ENCODE measurements at places on chromosomes 13 and 19. TPM values are rescaled to one million over a fixed set of nuclear protein-coding genes. Genes with fewer than 3 reads are reported as not detected.

DNA sequence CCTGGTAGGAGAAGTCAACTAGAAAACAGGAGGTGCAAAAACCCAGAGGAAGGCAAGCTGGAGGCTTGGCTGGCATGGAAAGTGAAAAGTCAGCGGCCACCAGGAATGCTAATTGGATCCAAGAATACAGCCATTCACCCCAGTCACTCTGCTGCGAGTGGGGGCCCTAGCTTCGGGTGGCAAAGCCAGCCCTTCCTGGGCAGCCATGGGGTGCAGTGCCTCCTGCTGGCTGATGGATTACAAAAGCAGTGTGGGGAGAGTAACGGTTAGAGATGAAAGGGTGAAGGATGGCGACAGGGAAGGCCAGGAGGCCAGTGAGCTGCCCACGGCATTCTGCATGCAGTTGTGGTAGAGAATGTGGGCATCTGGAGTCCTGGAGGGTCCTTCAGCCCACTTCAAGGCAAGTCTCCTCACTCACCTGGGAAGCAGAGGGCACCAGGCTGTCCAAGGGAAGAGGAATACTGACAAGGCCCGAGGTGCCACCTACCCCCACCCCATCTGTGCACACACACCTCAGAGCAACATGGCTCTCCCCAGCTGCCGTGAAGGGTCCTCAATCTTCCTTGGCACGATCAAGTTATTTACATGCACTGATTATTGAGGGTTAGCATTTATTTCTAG lies 20.3 kb upstream of the EPHX3 start:
- no peak for DNase-seq

DNA sequence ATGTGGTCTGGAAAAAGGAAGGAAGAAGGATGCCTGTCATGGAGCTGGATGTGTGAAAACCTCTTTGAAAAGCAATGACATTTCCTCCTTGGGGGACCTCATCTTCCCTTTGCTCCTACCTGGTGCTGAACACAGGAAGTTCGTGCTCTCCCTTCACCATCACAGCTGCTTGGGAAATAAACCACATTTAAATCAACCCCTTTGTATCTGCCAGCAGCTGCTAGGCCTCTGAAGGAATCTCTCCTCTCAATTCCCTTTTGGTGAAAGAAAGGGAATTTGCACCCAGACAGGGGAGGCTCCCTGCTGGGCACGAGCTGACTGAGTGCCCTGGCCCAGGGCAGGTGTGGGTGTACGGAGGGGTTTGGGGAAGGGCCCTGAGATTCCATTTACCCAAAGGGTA lies 437.7 kb downstream of the TSHZ3 start:
- DNase-seq = no peak

DNA sequence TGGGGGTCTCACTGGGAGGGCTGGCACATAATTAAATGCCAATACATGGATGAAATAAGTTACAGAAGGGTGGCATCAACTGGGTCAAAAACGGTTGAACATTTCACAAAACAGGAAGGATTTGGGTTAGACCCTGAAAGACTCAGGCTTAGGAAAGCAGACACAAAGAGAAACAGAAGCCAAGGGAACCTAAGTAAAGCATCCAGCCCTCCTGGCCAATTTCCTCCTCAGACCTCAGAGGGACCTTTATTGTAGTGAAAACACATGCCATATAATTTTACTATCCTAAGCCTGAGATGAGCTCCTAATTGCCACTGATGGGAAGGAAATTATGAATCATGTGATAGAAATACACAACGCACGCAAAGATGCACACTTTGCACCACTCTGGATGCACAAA lies 12.1 kb upstream of the CEACAM3 start:
- DNase-seq = peak; percentile 41

- DNase-seq = no peak
Measured at GRCh38 chr13:101454767-101455166, 2.3 kb downstream of the ITGBL1 start.

ZNF649 gene
- total RNA-seq = 7.5 TPM

DNA sequence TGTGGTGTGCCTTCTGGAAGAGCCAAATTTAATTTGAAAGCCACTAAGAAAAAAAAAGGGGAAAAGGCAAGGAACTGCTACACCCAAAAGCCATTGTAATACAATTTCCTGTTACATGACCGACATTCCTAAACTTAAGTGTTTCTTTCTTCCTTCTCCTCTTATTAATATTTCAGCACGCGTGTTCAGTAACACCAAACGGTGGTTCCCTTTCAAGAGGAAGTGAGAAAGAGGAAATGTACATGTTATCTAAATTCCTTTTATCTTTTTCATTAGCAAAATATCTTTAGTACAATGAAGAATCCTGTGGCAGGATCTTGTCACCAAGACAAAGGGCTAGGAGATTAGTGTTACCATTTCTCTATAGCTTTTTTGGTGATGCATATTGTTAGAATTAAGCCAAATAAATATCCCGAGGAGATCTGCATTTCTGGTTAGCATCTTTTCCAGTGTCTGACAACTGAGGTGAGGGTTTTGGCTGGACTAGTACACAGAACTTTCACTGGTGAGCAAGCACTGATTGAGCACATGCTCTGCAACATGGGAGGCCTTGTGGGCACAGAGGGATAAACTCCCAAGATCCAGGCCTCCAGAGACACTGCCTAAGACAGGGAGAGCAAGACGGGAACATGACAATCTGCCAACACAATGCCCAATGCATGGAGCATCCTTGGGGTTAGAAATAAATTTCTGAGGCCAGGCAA lies 22.1 kb downstream of the LATS2 start:
- peak; percentile 38 for DNase-seq

GRCh38 chr19:45140144-45140503 lies 20.7 kb downstream of the NKPD1 start:
- DNase-seq = no peak

DNA sequence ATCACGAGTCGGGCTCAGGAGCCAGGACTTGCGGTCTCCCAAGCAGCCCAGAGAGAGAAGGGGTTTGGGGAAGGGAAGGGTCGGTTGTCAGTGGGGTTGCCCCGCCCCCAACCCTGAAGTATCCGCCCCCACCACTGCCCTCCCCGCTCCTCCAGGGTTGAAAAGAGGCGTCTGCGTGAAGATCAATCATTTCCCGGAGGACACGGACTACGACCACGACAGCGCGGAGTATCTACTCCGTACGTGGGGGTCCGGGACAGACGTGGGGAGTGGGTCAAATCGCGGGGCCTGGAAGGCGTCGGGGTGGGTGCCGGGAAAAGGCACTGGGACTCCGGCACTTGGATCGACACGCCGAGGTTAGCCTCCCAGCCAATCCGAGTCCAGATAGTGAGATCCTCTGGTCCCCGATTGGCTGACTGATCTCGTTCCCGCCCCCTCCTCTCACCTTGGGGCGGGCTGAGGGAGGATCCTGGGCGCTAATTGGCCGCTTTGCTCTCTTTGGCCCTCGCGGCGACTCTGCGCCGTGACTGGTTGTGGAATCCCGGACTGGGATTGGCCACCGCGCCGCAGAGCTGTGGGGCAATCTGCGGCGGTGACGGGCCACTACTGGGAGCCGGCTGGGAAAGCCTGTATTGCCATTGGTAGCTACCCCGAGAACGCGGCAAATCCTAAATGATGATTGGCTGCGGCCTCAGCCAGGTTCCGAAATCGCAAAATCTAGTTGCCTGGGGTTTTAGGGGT lies 13.3 kb upstream of the CACNG6 start:
- no peak for DNase-seq

PPFIA3 gene
- 3.5 TPM for total RNA-seq

TMEM255B gene
- total RNA-seq = 0.54 TPM

GRCh38 chr13:102097708-102098107 lies 304.1 kb downstream of the FGF14 start:
- DNase-seq = no peak

MCF2L gene
- total RNA-seq = 3.2 TPM

GRCh38 chr19:738509-739128 lies 12.3 kb upstream of the MISP start:
- DNase-seq = no peak

LYL1 gene
- total RNA-seq = 305 TPM

NXNL1 gene
- total RNA-seq = not detected

DNA sequence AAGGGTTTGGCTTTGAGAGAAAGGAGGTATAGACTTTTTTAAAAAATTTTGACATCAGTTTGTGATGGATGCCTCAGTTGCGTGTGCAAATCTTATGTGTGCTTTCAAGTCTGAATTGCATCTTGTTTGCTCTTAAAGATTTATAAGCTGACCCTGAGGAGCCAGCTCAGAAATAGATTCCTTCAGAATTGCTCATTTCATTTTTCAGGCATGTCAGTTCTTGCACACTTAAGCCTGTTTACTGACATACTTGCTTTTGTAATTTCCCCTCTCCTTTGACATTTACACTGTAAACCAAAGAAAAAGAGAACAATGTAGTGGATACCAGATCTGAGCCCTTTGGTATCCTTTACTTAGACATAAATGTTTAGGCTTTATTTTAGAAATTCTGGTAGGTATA lies 87.6 kb downstream of the RNF17 start:
- no peak for DNase-seq

GRCh38 chr13:20222553-20222952 lies 9.6 kb downstream of the GJB6 start:
- DNase-seq = no peak

IFT88 gene
- total RNA-seq = 7.0 TPM

DNA sequence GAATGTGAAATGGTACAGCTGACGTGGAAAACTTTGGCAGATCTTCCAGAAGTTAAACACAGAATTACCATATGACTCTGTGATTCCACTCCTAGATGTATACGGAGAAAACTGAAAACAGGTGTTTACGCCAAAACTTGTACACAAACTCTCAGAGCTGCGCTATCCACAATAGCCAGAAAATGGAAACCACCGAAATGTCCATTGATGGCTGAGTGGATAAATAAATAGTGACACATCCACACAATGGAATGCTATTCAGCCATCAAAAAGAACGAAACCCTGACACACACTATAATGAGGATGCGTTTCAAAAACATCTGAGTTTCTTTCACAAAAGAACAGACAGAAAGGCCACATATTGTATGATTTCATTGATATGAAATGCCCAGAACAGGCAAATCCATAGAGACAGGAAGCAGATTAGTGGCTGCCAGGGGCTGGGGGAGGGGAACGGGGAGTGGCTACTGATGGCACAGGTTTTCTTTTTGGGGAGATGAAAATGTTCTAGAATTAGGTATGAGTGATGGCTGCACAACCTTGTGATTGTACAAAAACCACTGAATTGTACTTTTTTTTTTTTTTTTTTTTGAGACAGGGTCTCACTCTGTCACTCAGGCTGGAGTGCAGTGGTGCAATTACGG lies 33.0 kb downstream of the IL12RB1 start:
- DNase-seq = no peak

- DNase-seq = peak; percentile 59
Measured at GRCh38 chr13:32430018-32430747, 2.3 kb upstream of the N4BP2L1 start.

TMC4 gene
- total RNA-seq = under 0.01 TPM

GRCh38 chr19:46066471-46066870 lies 25.7 kb upstream of the IGFL4 start:
- no peak for DNase-seq

DNA sequence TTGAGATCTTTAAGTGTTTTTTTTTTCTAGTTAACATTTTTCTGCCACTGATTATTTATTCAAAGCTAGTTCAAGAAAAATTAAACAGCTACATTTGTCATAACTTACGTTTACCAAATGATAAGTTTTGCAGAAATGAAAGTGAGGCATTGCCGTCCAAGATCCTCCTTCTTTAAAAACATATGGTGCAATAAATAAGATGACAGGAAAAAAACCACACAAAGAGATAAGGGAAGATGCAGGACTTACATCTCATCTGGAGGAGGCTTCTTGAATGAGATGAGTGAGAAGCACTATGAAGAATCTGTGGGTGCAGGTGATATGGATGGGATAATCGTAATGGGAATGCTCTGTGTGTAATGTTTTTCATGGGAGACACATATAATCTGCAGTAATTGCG lies 12.4 kb downstream of the TNFSF13B start:
- DNase-seq = no peak

DNA sequence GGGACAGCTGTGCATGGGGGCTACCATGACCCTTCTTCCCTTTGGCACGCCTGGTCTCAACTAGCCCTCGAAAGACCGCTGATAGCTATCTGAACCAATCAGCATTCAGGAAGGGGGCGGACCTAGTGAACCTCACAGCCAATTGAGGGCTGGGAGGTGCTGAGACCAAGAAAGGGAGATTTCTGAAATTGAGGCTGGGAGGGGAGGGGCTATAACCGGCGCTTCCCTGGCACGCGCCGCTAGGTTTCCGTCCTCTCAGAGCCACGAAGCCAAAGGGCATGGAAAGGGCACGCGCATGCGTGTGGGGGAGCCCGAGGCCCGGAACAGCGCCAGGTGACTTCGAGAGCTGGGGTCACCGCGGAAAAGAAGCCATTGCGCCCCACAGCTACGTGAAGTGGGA lies 4.2 kb upstream of the PAFAH1B3 start:
- DNase-seq = no peak

DNA sequence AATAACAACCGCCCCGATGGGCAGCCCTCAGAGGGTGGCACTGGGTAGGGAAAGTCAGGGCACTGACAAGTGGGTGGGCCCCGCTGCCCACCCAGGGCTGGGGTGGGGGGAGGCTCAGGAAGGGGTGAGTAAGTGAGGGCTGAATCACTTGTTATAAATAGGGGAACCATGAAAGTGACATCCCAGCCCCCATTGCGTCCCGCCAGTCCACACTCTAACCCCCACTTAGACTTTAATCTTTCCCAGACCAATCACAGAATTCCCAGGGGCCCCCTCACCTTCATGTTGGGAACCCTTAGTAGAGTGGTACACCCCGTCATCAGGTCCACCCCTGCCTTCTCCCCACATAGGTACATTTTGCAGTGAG lies 37.0 kb upstream of the NANOS3 start:
- no peak for DNase-seq

KCTD4 gene
- total RNA-seq = not detected

ANGPTL4 gene
- 0.27 TPM for total RNA-seq

- DNase-seq = no peak
Measured at GRCh38 chr19:33794683-33795369, 1.8 kb upstream of the KCTD15 start.
